ENCODE measurements at places on chromosomes 6 and 20.

DNA sequence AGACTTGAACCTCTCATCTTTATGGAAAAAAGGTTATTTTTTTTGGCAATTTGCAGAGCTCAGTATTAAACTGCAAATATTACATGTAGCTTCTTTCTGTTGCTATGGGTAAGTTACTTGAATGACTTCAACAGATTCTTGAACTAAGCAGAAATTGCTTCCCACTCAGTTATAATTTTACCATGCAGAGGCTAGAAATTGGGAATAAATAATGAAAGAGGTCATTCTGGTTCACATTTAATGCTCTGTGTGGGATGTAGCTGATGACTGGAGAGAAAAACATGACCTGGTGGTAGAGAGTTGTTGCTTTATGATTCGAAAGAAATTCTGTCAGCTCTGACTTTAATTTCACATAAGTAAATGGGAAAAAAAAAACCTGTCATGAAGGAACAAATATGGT, 16.8 kb upstream of the ADGB start:
- ATAC-seq, result no peak

DNA sequence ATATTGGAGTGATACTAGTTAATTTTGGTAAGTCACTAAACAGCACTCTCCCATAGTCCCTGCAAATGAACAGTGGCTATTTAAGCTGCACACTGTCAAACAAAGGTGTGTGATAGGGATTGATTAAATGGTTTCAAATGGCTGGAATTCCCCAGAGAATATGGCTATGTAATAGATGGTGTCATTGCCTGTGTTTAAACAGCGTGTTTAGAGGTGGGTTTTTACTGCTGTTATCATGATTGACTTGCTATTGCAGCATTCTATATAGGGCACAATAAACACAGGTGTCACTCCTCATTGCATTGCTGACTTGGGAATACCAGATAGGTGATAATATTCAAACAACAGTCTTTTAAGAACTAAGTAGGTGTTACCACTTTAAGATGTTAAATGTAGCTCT, 171.7 kb upstream of the MAN1A1 start:
- ATAC-seq, result no peak

DNA sequence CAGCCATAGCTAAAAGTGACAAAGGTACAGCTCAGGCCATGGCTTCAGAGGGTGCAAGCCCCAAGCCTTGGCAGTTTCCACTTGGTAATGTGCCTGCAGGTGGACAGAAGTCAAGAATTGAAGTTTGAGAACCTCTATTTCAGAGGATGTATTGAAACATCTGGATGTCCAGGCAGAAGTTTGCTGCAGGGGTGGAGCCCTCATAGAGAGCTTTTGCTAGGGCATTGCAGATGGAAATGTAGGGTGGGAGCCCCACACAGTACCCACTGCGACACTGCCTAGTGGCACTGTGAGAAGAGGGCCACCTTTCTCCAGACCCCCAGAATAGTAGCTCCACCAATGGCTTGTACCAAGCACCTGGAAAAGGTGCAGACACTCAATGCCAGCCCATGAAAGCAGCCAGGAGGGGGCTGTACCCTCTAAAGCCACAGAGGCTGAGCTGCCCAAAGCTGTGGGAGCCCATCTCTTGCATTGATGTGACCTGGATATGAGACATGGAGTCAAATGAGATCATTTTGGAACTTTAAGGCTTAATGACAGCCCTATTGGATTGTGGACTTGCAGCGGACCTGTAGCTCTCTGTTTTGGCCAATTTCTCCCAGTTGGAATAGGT, 1299.4 kb upstream of the MAP3K7 start:
- ATAC-seq, result no peak

- no peak for ATAC-seq
Observed at GRCh38 chr6:155185544-155185943, 78.3 kb upstream of the CLDN20 start.

DNA sequence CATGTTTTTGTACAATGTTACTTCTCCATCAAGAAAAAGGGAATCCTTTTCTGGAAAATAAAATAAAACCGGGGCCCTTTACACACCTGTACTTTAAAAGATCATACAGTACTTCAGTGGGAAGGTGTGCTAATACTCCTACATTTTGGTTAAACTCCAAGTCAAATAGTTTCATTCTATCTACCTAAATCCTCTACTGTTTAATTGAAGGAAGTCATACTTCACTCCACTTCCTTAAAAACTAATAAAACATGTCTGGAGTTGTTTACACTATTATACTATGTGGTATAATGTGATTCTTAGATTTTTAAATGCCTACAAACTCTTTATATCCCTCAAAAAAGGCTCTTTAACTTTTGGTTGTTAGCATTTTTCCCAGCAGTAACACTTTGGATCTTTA, 18.6 kb upstream of the HBS1L start:
- ATAC-seq, result no peak

DNA sequence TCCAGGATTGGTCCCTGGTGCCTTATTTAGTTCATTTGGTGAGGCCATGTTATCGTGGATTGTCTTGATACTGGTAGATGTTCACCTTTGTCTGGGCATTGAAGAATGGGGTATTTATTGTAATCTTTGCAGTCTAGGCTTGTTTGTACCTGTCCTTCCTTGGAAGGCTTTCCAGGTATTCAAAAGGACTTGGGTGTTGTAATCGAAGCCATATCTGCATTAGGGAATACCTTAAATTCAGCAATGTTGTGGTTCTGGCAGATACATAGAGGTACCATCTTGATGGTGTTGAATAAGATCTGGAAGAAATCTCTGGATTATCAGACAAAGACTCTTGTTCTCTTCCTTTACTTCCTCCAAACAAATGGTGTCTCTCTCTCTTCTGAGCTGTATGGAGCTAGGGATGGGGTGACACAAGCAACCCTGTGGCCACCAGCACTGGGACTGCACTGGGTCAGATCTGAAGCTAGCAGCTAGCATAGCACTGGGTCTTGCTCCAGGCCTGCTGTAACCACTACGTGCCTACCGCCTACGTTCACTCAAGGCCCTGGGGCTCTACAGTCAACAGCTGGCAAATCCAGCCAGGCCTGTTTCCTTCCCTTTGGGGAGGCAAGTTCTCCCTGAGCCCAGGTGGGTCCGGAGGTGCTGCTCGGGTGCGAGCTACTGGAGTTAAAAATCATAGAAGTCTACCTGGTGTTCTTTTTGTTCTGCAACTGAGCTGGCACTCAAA, 261.1 kb upstream of the CITED2 start:
- ATAC-seq, result no peak

- ATAC-seq, result no peak
Observed at GRCh38 chr6:144920391-144920961, 635.3 kb downstream of the UTRN start.

- ATAC-seq, result no peak
Observed at GRCh38 chr6:87684895-87685654, 17.0 kb downstream of the AKIRIN2 start.

- no peak for ATAC-seq
Observed at GRCh38 chr6:138923561-138923960, 64.5 kb downstream of the REPS1 start.

DNA sequence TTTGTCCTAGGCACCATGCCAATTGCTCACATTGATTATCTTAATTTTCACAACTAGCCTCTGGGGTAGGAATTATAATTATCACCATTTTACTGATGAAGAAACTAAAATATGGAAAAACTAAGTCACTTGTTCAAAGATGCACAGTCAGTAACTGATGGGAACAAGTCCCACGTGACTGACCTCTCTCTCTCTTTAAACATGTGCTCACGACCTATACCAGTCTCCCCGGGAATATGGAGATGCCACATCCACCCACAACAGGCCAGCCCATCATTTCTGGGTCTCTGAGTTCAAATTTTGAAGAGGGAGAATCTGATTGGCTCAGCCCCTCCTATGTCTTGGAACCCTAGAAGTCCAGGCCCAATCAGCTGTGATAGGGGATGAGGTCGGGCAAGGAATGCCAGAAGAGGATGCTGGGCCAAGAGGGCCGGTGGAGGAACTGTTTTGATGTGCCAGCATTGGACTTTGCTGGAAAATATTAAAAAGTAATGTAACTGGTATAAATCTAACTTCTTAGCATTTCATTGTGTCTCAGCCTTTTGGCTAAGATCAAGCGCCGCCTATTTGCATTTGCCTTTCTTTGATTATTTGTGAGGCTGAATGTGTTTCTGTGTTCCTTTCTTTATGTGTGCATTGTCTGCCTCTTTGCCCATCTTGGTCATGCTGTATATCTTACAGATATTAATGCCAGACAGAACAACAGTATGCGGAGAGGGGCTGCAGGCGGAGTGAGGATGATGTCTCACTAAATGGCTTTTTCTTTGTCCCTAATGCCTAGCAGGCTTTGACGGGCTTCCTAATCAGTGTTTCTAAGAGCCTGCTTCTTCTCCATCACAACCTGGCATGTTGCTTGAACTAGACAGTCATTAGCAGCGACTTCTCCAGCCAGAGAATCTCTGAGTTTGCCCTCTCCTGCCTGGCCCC, 126.6 kb downstream of the VEGFA start:
- no peak for ATAC-seq

DNA sequence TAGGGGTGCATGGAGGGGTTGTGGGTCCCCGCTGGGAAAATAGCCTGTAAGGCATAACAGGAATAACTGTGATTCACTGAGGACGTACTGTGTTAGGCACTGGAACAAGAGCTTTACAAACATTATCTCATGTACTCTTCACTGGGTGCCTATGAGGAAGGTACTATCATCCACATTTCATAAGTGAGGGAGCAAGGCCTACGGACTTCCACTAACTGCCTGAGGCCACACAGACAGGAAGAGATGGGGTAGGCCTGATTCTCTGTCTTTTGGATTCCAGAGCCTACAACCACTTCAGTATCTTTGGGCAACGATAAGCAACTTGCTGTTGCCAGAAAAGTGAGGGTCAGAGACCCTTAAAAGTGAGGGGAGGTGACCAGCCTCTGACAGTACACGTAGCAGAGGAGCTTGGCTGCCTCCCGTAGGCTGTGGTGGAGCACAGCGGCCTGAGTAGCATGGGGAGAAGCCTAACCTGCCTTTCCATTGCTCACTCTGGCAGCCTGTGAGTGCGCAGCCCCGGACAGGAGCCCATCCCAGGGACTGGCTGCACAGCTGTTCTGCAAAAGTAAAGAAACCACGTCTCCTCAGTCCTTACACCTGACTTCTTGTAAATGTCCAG, 30.4 kb downstream of the PSMB1 start:
- no peak for ATAC-seq

- no peak for ATAC-seq
Observed at GRCh38 chr6:164928057-164928727, 381.2 kb downstream of the C6orf118 start.

GRCh38 chr6:157597461-157598312, 216.7 kb downstream of the ZDHHC14 start:
- ATAC-seq, result peak; percentile 57

DNA sequence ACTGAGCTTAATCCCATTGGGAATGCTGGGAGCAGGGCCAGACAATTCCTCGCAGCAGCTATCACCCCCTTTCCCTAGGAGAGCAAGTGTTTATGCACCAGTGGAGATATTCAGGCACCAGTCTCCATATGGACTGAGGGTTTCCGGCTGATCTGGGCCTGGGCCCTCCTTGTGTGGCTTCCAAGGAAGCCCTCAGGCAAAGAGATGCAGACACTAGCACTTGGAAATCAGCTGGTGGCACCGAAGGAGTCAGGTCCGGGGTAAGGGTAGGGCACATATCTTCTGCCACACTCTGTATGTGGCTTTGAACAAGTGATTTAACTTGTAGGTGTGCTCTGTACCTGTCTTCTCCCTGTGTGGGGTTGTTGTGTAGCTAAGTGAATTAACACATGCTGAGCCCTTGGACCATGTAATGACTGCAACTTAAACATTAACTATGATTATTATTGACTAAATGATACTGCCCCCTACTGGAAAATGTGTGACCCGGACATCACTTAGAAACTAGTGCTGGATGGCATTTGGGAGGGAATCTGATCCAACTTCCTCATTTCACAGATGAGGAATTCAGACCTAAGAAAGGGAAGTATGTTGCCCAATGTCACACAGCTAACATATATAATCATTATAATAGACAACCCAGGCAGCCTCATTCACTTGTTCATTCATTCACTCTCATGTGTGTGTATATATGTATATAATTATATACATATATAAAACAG, 19.3 kb upstream of the WFDC2 start:
- ATAC-seq, result peak; percentile 63

- no peak for ATAC-seq
Observed at GRCh38 chr20:48784273-48784641, 43.5 kb downstream of the PREX1 start.

DNA sequence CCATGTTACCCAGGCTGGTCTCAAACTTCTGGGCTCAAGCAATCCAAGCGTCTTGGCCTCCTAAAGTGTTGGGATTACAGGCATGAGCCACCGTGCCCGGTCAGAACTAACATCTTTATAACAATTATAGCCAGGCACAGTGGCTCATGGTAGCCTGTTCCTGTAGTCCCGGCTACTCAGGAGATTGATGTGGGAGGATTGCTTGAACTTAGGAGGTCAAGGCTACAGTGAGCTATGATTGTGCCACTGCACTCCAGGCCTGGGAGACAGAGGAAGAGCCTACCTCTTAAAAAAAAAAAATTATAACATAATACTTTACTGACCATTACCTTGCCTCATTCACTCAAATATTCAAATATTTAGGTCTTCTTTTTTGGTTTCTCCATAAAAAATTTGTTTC, 16.8 kb upstream of the MYMX start:
- ATAC-seq, result no peak

GRCh38 chr20:22776369-22776768, 192.0 kb upstream of the FOXA2 start:
- no peak for ATAC-seq

- no peak for ATAC-seq
Observed at GRCh38 chr20:1950836-1951235, 43.0 kb downstream of the PDYN start.

DNA sequence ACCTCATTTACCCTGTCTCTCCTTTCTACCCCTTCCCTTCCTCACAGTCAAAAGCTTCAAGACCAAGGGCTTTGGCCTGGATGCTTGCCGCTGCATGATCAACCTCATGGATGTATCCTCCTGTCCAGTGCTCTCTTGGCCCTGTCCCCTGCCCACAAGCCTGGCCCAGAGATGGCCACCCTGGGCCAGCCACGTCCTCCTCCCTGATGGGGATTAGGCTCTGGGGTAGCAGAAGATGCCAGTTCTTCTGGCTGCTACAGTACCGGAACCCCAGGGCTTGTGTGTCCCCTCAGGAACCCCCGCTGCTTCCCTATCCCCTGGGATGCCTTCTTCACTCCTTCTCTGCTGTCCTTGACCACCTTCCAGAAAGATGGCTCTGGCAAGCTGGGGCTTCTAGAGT, 22.3 kb downstream of the CAPN11 start:
- no peak for ATAC-seq

DNA sequence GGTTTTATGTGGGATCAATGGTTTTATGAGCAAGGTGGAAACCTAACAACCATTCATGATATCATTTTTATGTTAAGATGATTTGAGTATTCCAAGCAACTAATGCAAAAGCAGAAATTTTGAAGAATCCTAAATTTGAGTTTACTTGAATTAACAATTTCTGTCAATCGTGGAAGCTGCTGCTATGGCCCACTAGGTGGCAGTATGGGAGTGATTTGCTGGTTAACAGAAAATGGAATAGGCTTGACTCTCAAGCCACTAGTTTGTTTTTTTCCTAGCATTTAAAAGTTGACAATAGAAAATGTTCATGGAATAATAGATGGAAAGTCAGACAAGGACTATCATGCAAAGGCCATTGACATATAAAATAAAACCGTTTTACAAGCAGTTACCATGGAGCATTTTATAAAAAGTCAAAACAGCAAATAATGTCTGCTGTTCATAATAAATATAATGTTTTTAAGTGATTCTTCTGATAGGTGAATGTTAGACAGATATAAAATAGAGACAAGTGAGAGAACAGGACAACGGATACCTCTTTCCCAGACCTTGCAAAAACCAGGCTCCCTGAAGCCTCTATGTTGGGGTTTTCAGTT, 43.0 kb upstream of the TMEM200A start:
- no peak for ATAC-seq

Measured in stimulated activated memory B cell treated with anti-CD40 and anti-IgM and Interleukin-4, amounts not matched to agents 10 μg/mL and 1 μg/mL and 100 μg/mL, for 72 hours (primary cell).